ENCODE measurements at places on chromosomes 12 and 14.

DNA sequence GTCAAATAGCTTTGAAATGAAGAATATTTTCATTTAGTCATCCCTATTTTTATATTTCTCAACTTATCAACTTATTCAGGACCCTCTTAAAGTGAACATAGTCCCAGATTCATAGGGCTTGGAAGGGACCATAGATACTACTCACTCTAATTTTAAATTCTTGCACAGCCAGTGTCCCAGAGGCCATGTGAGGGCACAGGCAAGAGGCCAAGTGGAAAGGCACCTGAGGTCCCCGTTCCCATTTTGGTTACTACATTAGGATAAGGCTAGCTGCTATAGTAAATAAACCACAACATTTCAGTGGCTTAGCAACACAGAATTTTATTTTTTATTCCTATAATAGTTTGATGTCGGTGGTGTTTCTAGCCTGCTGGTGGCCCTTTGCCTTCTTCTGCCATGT is 227.8 kb downstream of the SPTSSA start:
- DNase-seq: no peak

GRCh38 chr12:67452119-67452805 is 183.1 kb downstream of the CAND1 start:
- DNase-seq: no peak

GRCh38 chr14:75648066-75648838 is 12.4 kb downstream of the ERG28 start:
- DNase-seq: peak; percentile 87

DNA sequence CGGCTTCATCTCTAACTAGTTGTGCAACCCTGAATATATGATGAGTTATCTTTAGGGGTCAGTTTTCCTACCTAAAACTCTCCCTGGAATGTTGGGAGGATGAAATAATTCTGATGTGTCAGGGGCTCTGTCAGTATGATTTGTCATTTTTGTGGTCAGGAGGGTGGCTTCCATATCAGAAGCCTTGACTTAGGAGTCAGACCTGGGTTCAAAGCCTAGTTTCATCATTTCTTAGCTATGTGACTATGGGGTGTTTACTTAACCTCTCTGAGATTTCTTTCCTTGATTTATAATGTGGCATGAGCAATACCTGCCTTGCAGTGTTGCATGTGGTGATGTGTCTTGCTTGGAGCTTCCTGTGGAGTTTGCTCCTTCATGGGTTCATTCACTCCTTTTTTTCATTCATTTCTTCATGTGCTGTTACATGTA is 146.8 kb downstream of the CHST11 start:
- no peak for DNase-seq

DNA sequence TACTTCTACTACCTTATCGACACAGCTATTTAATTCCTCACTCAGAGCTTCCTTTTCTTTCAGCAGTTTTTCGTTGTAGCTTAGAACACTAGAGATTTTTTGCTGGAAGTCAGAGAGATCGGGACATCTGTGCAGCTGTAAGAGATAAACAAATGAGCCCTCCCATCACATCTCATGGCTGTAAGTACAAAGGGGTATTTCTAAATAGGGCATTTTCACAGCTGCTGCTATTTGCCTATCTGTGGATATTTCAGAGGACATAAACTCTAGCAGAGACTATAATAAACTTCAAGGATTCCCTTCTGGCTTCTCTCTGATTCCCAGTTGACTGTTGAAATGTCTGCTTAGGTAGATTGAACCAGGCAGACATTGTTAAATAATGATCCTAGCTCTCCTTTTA is 76.1 kb upstream of the SAV1 start:
- no peak for DNase-seq

DNA sequence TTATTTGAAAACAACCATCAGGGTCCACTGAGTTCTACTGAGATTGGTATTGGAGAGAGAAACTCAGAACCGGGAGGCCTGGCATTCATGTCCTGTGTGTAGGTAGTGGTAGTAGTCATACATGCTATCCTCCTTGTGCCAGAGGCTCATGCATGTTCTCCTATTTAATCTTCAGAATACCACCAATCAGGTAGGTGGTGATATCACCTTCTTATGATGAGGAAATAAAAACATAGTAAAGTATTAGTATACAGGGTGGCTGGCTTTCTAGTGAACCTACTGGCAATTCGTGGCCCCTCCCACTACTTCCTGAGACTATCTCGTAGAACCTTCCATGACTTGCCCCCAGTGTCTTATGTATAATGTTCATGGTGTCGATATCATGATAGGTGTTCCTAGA is 40.5 kb upstream of the EID3 start:
- DNase-seq: peak; percentile 42

Measured in DMS53 (cell line).